ENCODE measurements at places on chromosomes 7 and 10.

DNA sequence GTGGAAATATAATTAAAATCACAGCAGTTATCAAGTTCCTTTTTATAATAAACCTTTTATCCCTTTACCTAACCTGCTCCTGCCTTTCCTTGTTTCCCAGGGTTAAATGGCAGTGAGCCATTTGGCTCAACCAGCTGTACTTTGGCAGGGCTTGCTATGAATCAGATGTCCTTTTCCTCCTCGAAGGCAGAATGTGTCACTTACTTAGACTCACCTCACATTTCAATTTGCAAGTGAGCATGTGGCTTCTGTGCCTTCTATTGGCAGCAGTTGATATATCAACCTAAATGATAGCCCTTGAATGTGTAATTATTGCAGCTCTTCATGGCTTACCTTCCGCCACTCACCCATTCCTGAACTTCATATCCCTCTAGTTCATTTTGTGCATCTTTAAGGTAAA lies 301.7 kb downstream of the CSTF2T start:
- DNase-seq, result no peak

- DNase-seq, result no peak
Measured at GRCh38 chr7:82443036-82443546, 486 bp downstream of the CACNA2D1 start.

GRCh38 chr10:4011136-4011812 lies 226.3 kb upstream of the KLF6 start:
- DNase-seq, result no peak

DNA sequence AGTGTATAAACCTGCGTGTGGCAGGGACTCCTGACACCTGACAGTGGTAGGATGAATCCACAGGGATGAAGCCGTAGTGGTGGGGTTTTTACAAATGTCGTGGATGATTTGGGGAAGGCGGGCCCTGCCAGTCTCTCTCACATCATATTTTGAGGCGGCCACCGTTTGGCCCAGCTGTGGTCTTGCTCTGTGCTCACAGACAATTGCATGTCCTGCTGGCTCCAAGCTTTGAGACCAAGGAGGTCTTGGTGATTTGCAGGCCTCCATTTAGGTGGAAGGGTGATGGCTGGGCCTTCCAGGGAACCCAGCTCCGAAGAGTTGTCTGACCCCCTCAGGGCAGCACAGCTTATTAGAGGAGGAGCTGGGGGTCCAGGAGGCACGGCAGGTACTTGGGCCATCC lies 151.1 kb upstream of the SHH start:
- no peak for DNase-seq

DNA sequence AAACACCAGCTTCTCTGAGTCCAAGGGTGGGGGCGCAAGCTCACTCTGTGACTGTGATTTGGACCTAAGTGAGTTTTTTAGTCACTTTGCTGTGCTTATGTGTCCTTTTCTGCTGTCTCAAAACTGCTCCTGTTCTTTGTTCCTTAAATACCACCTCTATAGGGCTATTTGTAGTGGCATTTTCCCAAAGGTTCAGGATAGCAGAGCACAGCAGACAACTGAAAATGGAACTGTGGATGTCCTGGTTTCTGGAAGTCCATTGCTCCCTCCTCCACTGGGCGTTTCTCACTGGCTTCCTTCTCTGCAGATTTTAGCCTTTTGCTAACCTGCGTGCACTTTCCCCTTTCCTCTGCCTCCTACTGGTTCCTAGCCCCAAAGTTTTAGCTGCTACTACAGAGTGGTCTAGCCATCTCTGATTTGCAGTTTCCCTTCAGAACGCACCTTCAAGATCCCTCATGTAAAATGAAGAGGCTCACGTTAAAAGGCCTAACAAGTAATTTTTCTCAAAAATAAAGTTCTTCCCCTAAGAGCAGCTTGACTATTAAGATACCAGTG lies 25.6 kb downstream of the BLVRA start:
- no peak for DNase-seq

GRCh38 chr10:23499372-23500132 lies 60.7 kb downstream of the OTUD1 start:
- DNase-seq, result no peak

- DNase-seq, result no peak
Measured at GRCh38 chr10:3758491-3758970, 26.5 kb downstream of the KLF6 start.

DNA sequence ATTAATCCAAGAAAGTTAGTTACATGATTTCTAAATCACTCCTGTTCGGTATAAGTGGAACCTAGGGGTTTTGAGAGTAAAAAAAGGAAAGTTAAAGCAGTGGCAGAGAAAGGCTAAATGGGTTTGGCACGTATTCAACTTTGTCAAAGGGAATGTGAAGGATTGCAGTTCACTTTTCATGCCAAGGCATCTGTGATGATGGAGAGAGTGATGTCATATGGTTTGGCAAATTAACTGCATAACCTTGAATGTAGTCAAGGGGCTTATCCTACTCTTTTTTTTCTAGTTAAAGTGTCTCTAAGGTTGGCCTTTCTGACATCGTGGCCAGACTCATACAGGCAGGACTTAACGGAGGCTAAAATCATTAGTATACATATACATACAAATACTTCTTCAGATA lies 277.8 kb downstream of the EXOC4 start:
- no peak for DNase-seq

GRCh38 chr10:35639728-35640401 lies 2.2 kb downstream of the FZD8 start:
- no peak for DNase-seq

DNA sequence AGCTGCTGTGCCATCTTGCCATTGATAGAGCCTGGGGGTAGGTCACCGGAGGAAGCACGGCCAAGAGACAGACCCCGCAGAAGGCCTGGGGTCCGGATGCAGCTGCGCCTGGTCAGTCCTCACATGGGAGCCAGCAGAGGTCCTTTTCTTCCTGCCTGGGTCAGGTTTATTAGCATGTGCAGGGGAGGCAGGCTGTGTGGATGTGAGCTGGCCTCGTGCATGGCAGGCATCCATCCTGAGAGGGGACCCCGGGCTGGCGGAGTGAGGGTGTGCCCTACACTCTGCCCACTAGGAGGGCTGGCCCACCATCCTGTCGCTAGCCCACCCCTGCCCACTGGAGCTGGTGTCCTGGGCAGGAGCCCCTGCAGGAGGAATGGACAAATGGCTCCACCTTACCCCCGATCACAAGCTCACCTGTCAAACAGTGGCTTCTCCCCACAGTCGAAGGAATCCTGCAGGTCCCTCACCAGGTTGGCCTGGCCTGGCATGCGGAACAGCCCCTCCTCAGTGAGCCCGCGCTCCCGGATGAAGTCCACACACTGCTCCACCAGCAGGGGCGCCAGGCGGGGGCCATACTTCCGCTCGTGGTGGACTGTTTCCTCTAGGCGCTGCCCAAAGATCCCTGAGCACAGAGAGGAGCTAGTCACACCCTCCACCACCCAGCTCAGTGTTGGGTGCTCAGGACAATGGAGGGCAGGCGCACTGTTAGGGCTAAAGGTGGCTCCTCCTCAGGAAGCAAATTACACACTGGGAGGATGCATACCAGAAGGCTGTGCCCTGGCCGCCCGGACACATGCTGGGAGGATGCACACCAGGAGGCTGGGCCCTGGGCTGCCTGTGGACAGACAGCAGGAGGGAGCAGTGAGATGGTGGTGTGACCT lies 145.4 kb downstream of the ARHGAP22 start:
- DNase-seq, result no peak

GRCh38 chr10:15627617-15628196 lies 92.0 kb downstream of the ITGA8 start:
- DNase-seq, result no peak

- no peak for DNase-seq
Measured at GRCh38 chr10:116737627-116738327, 4.6 kb downstream of the HSPA12A start.

- peak; percentile 83 for DNase-seq
Measured at GRCh38 chr7:27188386-27189294, 3.6 kb upstream of the HOXA11 start.

DNA sequence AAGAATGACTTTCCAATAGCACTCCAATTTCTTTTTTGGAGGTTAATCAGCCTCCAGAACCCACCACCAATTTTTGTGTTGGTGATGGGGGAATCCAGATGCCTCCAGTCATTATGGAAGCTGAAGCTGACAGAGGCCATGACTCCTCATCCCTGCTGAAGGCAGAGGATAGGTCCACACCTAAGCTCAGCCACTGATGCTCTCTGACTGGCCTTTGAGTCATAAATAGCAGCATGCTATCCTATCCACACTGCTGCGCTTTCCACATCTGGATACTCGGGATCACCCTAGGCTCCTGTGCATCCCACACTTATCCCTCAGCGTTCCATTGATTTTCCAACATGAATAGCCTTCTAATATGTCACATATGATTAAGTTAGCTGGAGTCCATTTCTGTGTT lies 124.2 kb downstream of the TES start:
- no peak for DNase-seq

- DNase-seq, result no peak
Measured at GRCh38 chr10:1542941-1543340, 194.4 kb downstream of the ADARB2 start.

DNA sequence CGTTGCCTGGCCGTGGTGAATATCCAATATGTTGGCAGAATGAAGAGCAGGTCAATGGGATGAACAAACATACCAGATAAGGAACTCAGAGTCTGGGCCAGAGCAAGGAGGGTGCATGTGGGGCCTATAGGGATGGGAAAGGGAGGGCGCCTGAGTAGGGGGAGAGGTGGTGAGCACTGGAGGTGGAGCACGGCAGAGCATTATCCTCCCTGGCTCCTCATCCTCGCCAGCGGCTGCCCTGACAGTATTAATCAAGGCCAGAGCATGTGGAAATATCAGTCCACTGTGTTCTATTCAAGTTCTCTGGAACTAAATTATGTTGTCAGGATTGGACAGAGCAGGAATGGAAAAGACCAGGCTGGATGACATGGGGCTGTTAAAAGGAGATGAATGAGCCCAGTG lies 254.8 kb upstream of the ZMIZ1 start:
- no peak for DNase-seq

DNA sequence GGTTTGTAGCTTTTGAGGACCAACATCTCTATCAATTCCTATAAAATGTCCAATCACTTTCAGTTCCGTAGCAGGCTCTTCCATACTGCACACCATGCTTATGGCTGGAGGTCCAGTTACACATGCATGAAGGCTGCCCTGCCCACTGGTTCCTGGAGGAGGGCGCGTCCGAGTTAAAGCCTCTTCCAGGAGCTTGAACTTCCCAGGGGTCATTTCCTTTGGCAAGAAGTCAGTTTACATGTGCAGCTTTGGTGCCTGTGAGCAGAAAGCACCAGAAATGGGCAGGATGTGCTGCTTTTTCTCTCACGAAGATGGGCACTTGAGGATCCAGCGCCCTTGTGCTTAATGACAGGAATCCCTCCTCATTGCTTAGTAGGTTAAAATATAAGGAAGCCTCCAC lies 17.6 kb upstream of the PHYH start:
- DNase-seq, result no peak

GRCh38 chr7:138903859-138904435 lies 77.2 kb downstream of the KIAA1549 start:
- no peak for DNase-seq

GRCh38 chr7:120023494-120024167 lies 249.3 kb upstream of the KCND2 start:
- no peak for DNase-seq

- peak; percentile 42 for DNase-seq
Measured at GRCh38 chr7:64951250-64951848, 39.5 kb downstream of the ZNF117 start.

GRCh38 chr10:1116696-1117280 lies 60.6 kb downstream of the WDR37 start:
- DNase-seq, result no peak

GRCh38 chr10:30442019-30442606 lies 8.1 kb downstream of the MAP3K8 start:
- DNase-seq, result no peak

DNA sequence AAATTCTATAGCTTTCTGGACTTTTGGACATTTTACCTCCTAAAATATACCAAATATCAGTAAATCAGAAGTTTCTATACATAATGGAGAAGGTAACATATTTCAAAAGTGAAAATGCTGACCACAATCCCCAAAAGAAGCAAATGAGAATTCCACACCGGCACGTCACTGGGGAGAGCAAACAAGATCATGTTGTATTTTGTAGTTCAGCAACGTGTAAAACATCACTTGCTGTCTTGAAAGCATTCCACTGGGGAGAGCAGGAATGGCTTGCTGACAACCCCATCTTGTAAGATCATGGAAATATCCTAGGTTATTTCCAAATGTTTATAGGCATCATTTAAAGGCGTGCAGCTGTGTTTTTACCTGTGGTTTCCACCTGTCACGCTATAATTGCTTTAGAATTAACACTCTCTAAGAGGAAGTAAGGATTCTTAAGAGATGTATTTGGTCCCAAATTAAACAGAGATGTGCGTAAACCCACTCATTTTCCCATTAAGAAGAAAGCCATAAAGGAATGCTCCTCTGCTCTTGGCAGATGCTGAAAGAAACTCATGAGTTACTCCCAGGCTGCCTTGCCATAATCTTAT lies 397.1 kb upstream of the POT1 start:
- no peak for DNase-seq

DNA sequence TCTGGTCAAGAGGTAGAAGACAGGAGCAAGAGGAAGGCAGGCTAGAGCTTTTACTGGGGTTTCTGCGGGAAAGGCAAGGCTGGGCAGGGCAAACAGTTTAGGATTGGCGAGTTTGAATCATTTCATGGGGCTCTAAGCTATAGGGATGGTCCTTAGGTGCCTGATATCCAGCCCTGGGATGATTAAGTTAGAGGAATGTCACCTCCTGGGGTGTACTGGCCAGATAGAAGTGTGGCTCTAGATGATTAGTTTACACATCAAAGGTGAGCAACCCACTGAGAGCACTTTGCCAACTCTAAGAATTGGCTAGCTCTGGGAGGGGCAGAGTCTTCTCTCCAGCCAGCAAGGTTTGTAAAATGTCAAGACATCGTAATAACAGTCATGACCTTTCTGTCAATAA lies 52.4 kb downstream of the ZNF365 start:
- no peak for DNase-seq

GRCh38 chr7:129607471-129608120 lies 3.9 kb upstream of the NRF1 start:
- peak; percentile 12 for DNase-seq

DNA sequence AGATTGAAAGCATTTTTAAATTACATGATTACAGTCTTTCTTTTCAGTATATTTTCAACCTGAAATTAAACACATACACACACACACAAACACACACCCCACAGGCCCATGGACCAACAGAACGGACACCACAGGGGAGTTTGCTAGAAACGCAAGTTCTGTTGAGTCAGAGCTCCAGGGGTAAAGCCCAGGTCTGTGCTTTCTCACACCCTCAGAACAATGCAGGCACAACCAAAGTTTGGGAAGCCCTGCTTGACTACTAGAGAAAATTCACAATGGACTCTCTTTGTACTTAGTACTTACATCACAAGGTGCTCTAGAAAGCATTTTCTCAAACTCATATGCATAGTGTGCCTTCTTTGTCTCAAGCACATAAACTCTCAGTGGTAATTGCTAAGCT lies 704.0 kb upstream of the IGFBP3 start:
- no peak for DNase-seq
